Tongue (tissue), 3 donors: ENCODE measurements at places on chromosomes 11 and 22. TPM values are rescaled to one million over a fixed set of nuclear protein-coding genes. Genes with fewer than 3 reads are reported as not detected.

The P2RY2 gene
- 25.6 TPM for total RNA-seq

The CCDC34 gene
- total RNA-seq, result 16.5 TPM

The KREMEN1 gene
- total RNA-seq, result 113 TPM

The LINC01488 gene
- not detected for total RNA-seq

The PGA4 gene
- 0.82 TPM for total RNA-seq

The CCDC87 gene
- total RNA-seq, result 0.10 TPM

The CD44 gene
- 201 TPM for total RNA-seq

The RAB36 gene
- 3.4 TPM for total RNA-seq

The MTA2 gene
- 54.7 TPM for total RNA-seq

The ALDH3B1 gene
- total RNA-seq, result 3.8 TPM

The SYT13 gene
- 1.5 TPM for total RNA-seq
